Hematopoietic multipotent progenitor cell treated with erythropoietin and hydrocortisone succinate and interleukin-3 and kit ligand, for 4 days (in vitro differentiated cells): ENCODE measurements at places on chromosomes 2 and 18.

GRCh38 chr2:52532956-52533355 is 1234.6 kb upstream of the CHAC2 start:
- no peak for DNase-seq

DNA sequence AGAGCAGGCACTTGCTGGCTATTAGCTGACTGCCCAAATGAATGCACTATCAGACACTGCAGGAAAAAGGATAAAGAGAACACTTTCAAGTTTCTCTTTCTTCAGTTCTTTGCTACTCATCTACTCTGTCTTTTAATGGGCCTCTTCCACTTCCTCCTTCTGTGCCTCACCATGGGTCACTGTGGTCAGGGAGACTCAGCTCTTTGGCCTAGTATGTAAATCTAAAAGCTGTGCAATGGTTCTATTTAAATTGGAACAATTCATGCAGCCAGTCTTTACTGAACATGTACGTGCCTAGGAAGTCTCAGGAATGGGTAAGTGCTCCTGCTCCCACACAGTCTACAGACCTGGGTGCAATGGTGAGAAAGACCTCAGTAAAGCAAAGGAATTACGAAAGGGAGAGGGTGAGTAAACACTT is 79.1 kb upstream of the DNMT3A start:
- peak; percentile 56 for DNase-seq

DNA sequence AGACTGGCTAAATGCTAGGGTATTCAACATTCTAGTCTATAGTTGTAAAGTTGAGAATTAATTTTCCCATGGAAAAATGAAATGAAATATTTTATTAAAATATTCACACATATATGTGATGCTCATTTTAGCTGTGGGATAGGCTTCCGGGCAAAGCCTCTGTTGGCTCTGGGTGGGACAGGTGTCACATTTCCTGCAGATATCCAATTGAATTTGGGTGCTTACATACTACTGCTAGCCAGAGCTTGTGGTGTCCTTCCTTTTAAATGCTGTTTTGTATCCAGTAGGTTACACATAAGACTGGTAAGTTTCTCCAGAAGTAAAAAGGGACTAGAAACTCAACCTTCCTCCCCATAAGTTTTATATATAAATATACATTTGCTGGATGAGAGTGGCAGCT is 73.8 kb downstream of the RPRM start:
- DNase-seq: no peak

DNA sequence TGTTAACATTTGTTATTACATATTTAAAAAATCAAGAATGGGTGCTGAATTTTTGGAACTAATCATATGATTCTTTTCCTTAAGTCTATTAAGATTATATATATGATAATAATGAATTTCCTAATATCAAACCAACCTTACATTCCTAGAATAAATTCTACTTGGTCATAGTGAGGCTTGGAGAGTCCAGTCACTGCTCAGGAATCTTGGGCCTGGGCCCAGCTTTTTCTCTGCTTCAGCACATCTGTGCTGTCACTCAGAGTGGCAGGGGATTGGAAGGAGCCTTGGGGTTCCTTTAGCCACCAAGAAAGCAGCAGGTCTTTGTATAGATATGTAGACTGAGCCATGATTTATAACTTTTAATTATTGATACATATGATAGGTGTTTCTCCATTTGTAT is 19.9 kb upstream of the ZAP70 start:
- no peak for DNase-seq

- peak; percentile 67 for DNase-seq
These were observed 24.4 kb downstream of the HK2 start for GRCh38 chr2:74858281-74858680.

DNA sequence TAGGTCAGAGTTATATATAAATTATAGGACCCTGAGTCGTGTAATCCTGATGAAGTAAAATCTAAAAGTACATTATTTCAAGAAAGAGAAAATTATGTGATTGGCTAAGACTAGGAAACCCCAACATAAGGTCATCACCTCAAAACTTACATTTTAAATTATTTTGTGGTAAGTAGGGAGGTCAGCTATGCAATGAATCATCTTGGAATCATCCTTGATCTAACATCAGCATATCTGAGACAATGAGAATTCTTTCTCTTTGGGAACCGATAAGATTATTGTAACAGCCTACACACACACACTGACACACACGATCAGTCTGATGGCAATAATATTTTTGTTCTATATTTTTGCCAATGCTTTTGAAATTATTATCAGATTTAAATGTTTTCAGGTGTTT is 904.8 kb upstream of the CHAC2 start:
- no peak for DNase-seq

- DNase-seq: peak; percentile 15
These were observed 129.6 kb downstream of the CELF4 start for GRCh38 chr18:37435996-37436395.

DNA sequence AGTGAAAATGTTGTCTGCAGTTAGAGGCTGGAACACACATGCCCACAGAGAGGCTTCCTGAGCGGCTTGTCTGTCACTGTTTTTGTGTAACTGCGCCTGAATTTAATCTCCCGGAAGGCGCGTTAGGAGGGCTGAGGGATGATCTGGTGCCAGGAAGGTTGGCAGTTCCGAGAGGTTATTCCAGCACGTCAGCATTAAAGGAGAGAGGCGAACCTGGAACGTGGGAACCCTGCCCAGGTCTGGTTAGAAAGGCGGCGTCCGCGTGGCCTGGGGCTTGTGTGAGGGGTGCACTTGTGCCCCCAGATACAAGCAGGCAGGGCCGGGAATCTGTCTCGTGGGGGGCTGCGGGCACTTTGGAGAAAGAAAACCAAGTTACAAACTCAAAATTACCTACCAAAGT is 75.3 kb downstream of the NFATC1 start:
- DNase-seq: no peak

DNA sequence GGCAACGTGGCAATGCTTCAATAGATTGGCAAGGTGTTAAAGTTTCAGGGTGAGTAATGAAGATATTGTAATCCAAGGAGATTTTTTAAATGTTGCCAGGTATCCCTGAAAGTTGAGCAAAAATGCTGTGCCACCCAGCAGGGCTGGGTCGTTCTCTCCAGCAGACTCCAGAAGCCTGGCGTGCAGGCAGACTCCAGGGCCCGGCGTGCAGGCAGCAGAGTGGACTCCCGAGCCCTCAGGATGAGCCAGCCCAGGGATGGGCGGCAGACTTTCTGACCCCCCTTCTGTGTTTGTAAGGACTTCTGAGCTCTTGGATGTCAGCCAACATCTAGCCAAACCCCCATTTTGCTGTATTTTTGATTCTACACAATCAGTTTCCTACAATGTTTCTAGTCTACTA is 289.1 kb downstream of the ZNF516 start:
- no peak for DNase-seq

DNA sequence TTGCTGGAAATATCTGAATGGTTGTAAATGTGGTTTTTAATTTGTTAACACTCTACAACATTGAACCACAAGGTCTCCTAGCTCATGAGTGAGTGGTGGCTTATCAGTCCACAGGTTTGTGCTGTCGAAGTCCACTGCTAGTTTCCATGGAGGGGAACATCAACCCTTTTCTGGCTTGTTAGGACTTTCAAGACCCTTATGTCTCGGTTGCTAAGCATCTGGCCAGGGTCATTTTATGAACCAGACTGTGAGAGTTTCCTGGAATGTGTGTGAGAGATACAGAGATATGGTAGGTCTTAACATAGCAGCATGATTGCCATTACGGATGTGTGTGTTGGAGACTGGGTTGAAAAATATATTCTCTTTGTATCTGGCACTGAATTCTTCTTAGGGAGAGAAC is 36.9 kb downstream of the KCNE4 start:
- DNase-seq: no peak

- no peak for DNase-seq
These were observed 48.9 kb upstream of the ALPP start for GRCh38 chr2:232329716-232330067.

DNA sequence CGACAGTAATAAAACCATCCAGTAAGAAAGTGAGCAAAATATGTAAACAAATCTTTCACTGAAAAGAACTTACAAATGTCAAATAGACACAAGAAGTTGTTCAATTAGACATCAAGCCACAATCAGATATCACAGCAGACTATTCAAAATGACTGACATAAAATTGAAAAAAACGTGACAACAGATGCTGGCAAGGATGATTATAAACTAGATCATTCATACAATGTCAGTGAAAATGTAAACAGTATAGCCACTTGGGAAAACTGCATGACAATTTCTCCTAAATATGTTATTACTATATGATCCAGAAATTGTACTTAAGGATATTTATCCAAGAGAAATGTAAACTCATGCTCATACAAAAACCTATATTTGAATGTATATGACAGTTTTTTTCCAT is 609.4 kb upstream of the CNTNAP5 start:
- DNase-seq: no peak

GRCh38 chr18:51824746-51825145 is 515.3 kb upstream of the DCC start:
- no peak for DNase-seq

GRCh38 chr2:63051795-63052333 is 1.2 kb downstream of the OTX1 start:
- DNase-seq: peak; percentile 16

DNA sequence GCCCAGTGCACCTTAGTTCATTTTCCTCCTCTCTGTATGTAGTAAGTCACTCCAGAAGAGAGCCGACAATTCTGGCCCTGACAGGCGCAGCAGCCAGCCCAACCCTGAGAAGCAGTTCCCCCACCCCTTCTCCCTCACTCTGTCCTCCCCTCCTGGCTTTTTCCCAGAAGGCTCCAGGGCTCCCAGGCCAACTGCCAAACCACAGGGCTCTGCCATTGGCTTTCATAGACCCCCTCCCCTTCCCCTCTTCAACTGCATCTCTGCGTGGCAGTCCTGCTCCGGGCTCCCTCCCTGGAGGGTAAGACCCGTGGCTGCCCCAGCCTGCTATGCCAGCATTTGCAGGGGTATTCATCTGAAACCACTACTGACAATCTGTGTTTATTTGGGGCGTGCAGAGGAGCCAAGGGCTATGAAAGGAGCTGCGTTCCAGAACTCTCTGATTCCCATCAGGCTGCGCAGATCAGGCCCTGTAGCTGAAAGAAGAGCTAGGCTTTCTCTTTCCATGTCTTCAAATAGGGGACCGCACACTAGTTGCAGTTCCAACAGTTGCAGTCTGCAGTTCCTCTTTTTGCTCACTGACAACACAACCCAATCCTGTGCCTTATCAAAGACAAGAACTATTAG is 388.6 kb upstream of the TNP1 start:
- peak; percentile 87 for DNase-seq

DNA sequence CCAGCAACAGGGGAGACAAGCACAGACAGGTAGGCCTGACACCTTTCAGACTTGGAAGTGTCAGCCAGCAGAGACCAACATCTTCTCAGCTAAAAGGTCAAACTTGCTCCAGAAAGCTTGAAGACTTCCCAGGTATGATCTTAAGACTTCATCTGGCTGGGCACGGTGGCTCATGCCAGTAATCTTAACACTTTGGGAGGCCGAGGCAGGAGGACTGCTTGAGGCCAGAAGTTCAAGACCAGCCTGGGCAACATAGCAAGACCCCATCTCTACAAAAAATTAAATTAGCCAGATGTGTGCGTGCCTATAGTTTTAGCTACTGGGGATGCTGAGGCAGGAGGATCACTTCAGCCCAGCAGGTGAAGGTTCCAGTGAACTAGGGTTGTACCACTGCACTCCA is 39.0 kb upstream of the SPRED2 start:
- no peak for DNase-seq

GRCh38 chr2:145253492-145253891 is 733.6 kb upstream of the ZEB2 start:
- DNase-seq: no peak

- DNase-seq: peak; percentile 65
These were observed 8.5 kb downstream of the RAB17 start for GRCh38 chr2:237581751-237582746.

GRCh38 chr2:219352448-219353023 is 20.0 kb upstream of the RESP18 start:
- peak; percentile 87 for DNase-seq

DNA sequence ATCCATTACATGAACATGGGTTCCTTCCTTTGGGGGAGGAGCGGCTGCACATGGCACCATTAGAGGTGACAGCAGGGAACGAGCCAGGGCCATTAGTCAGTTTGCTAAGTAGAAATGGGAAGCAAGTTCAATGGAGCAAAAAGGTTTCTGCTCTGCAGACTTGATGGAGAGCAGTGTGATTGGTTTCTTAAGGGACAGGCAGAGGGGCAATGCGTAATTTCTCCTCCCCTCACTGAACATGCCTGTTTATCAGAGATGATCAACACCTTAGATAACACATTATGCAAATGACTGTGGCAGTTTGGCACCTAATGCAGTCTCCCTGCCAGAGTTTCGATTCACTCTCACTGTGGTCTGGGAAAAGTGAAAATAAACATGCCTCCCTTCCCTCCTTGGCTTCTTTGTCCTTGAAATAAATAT is 414.5 kb downstream of the STK39 start:
- no peak for DNase-seq

- no peak for DNase-seq
These were observed 6.2 kb downstream of the COPS8 start for GRCh38 chr2:237091779-237092436.

- no peak for DNase-seq
These were observed 205.9 kb upstream of the STK17B start for GRCh38 chr2:196376984-196377877.

GRCh38 chr2:75018162-75018561 is 59.7 kb downstream of the POLE4 start:
- DNase-seq: no peak

- DNase-seq: no peak
These were observed 325.3 kb upstream of the MYT1L start for GRCh38 chr2:2656115-2657011.

DNA sequence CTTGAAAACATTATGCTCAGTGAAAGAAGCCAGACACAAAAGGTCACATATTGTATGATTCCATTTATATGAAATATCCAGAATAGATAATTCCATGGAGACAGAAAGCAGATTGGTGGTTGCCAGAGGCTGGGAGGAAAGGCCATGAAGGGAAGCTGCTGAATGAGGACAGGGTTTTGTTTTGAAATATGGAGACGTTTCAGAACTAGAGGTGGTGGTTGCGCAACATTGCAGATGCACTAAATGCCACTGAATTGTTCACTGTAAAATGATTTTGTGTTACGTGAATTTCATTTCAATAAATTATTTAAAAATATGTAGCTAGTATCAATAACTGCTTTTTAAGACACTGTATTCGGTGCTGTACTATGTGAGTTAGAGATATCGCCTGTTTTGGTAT is 101.7 kb upstream of the ZNF236 start:
- DNase-seq: peak; percentile 33

- DNase-seq: peak; percentile 71
These were observed 33.3 kb downstream of the ANXA4 start for GRCh38 chr2:69774984-69775982.
